ENCODE measurements at places on chromosomes 1 and 21. TPM values are rescaled to one million over a fixed set of nuclear protein-coding genes. Genes with fewer than 3 reads are reported as not detected.

Gene ADGRL4
- total RNA-seq: not detected

Gene DYNLT5
- total RNA-seq: not detected

Gene LIPI
- not detected for total RNA-seq

Gene ATP6V1G3
- not detected for total RNA-seq

Gene PRKAA2
- 0.02 TPM for total RNA-seq

Gene TEDDM1
- not detected for total RNA-seq

DNA sequence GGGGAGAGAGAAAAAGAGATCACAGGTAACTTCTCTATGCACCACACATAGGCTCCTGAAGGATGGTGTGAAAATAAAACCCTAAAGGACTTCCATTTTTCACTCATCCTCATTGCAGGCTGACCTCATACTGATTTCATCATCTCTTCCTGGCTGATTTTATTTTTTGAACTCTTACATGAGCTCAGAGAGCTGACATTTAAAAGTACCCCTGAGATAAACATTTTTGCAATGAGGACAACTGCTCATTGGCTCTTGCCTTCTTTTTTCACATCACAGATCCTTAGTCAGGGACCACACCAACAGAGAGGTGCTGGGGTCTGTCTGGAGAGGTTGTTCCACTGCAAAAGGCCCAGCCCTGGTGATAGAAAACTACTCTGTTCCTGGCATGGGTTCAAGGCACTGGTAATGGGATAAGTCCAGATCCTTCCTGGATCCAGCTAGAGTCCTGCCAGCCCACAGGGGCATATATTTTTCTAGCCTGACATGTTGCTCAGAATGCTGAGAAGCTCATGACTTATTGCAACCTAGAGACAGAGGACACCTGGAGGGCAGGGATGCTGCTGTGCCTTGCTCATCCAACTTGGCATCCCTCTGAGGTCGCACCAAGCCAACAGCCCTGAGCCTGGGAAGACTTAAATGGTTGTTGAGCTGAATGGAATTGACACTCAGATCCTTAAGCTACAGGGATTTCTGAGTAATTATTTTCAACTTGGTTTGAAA is 360.0 kb downstream of the HHAT start:
- no peak for DNase-seq

GRCh38 chr1:160446945-160447600 is 46.7 kb downstream of the VANGL2 start:
- DNase-seq: no peak

DNA sequence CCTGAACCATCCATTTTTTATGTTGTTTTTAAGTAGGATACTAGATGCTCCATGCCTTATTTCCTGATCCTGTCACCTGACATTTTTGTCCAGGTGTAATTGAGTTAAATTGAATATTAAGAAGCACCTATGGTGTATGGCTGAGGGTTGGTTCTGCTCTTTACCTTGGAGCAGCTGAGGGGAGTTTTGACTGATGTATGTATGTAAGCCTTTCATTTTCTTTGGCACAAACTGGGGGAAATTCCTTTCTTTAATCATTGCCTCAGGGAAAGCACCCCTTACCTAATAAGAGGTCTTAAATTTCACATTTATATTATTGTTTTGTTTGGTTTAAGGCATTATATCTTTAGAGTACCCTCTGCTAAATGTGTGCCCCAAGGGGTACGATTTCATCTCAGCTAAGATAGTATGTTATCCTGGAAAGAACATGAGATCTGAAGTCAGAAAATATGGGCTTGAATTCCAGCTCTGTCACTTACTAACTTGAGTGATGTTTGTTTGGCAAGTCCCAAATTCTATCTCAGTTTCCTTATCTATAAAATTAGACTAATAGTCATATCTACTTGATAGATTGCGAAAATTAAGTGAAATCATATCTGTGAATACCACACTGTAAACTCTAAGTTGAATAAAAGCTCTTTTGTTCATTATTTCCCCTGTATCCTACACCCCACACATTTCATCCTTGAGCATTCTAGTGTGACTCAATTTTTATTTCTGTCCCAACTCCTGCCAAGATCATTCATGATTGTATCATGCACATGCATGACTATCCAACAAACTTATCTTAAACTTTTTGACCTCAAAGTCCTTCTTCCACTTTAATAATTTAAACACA is 57.7 kb upstream of the NUF2 start:
- DNase-seq: no peak

- no peak for DNase-seq
Observed at GRCh38 chr1:57820356-57821095, 396.7 kb upstream of the DAB1 start.

DNA sequence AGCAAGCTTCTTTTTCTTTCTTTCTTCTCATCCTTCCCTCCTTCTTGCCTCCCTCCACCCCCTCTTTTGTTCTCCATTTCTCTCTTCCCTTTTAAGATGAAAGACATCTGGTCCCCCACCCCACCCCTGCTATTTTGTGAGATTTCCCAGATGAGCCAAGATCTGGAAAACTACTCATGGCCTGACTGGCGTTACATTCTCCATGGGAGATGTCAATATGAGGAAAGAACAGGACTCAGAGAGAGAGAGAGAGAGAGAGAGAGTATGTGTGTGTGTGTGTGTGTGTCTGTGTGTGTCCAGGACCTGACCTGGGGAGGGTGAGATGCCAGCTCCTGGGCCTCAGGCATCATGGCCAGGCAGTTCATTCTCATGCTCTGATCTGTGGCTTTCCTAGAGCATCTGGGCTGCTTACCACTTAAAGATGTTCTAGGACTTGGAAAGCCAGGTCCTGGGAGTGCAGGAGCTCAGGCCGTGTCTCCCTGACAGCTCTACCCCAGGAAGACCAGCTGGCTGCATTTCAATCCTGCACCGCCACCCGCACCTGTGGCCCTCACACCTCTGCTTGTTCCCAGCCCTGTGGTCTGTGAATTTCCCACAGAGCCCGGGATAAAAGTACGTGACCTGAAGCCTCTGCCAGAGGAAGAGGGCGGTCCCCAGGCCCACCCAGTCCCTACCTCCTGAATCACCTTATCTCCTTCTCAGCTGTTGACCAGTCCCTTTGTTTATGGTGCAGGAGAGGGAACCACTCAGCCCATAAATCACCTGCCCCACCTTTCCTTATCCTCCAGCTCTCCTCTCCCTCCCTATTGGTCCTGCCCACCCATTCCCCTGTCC is 3.2 kb upstream of the BEST4 start:
- DNase-seq: no peak

GRCh38 chr1:89100412-89100811 is 25.5 kb downstream of the GBP2 start:
- DNase-seq: no peak

DNA sequence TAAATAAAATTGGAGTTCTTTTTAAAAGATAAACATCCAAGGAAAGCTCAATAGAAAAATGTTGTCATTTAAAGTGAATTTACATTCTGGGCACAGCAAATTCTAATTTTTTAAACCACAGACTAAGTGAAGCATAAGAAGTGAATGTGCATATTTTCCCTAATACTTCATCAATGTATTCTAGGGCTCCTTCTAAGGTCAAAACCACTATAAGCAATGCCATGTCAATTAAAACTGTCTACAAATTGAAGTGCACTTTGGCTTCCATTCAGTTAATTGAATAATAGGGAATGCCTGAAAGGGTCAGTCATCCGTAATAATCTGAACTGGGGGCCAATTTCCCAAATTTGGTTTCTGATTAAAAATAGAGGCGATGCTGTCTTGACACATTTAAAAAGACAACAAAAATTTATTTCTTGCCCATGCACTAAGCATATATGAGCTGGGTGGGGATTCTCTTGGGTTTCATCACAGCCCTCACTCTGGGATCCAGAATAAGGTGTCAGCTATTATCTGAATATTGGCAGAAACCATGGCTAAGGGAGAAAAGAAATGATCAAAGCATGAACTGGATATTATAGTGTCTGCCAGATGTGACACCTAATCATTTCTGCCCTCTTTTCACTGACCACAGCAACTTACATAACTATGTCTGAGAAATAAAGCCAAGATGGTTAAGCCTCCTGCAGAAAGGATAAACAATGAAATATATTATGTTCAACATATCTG is 660.6 kb upstream of the B3GALT2 start:
- no peak for DNase-seq

All from activated CD4-positive, alpha-beta T cell treated with anti-CD3 and anti-CD28 coated beads for 36 hours (primary cell).